ENCODE measurements at places on chromosomes 6 and 20.

DNA sequence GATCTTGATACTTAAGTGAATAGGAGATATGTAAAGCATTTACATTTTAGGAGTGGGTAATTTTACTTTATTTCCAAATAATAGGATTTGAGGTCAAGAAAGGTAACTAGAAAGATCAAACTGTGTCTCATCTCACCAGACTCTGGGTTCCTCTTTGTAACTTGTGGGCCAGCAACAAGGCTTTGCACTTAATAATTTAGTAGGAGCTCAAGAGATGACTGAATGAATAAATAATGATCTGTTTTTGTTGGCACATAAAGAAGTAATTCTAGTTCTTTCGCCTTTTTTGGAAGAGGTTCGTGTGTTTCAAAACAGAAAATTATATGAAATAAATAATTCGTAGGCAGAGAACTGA is 67.4 kb upstream of the FABP7 start:
- no peak for DNase-seq

DNA sequence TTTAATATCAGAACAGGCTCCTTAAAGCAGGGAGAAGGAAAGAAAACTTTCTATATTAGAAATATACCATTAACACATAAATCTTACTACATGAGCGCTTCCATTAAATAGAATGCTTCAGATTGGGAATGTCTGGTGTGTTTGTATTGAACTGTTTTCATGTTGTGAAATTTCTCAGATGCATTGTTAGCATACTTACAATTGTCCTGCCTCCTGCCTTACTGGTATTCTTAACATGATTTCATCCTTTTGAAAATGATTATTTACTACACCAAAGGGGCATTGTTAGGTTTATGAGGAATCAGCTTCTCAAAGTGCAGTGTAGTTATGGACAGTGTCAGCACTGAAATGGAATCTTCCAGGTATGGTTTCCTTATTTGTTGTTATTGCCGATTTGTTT is 145.6 kb downstream of the MTFR2 start:
- DNase-seq: no peak

GRCh38 chr20:43404878-43405277 is 52.8 kb upstream of the SRSF6 start:
- DNase-seq: no peak

DNA sequence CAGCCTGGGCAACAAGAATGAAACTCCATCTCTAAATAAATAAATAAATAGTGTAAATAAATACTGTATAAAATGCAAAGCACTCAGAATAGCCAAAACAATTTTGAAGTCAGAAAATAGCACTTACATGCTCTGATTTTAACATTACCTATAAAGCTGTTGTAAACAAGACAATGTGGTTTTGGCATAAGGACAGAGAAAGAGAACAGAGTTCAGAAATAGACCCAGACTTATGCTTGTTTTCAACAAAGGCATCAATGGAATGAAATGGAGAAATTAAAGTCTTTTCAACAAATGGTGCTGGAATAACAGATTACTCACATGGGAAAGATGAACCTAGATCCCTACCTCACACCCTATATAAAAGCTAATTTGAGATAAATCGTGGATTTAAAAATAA is 10.4 kb downstream of the ACAT2 start:
- DNase-seq: no peak

- no peak for DNase-seq
Measured at GRCh38 chr6:46863791-46864190, 57.9 kb downstream of the ADGRF5 start.

DNA sequence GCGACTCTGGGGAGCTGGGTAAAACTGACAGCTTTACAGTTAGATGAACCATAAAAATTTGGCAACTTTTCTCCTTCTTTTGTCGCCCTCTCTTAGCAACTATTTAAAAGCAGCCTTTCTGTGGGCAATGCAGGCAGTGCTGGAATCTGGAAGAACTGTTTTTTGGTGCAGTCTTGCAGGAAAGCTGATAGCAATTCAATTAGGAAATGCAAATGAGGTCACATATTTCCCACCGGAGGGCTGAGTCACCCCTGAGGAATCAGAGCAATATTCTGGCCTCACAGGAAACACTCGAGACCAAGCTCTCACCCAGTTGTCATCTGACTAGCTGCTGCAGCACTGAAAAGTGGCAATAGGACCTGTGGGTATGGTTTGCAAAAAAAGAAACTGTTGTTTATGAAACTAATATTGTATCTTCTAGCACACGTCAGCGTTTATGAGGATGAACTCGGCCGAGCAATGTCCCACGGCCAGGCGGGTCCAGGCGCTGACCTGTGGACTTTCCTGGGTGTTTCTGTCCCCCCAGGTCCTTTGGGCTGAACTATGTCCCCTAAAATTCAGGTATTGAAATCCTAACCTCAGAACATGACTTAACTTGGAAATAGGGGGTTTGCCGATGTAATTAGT is 312.3 kb downstream of the TAF4 start:
- no peak for DNase-seq

DNA sequence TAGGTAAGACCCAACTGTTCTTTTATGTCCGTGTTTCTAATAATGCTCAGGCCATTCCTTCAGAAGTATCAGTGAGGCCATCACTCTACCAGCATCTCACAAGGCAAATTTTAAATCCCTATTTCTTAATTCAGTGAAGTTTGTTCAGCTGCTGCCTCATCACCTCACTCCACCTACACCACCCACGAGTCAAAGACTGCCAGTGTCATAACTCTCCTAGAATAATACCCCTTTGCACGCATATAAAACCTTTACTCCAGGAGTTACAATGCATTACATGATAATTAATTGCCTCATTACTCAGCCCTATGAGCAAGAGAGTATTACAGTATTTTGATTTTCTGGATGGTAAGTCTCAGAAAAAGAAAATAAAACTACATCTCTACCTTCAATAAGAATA is 793.6 kb downstream of the TFAP2A start:
- DNase-seq: no peak

DNA sequence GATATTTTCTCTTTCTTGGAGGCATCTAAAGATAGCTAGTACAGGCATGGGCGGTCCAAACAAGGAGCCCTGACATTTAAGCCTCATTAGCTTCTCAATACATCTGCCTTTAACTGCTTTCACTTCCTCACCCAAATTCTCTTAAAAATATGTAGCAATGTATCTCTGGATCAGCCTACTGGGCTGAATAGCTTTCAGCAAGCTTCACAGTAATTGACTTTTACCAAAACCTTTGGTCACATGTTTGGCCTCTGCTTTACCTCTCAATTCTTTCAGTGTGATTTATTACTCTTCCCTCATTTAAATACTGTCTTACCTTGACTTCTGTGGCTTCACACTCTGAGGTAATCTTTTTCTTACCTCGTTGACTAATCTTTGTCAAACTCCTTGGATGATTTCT is 1618.1 kb downstream of the GRIK2 start:
- DNase-seq: no peak

DNA sequence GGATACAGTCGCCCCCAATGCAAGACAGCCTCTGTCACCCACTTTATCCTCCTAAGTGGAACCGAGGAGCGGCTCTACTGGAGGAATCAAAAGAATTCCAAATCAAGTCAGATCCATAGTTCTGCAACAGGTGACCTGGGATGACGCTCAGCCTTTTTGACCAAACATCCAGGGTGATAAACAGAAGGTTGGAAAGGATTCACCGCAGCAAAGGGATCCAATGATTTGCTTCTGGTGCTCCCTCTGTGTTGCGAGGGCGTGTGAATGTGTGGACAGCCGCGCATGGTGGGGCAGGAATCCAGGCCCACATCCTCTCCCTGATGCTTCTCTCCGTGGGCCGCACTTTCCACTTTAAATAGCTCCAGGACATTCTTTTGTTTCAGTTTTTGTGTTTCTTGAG is 116.8 kb upstream of the CDH4 start:
- DNase-seq: no peak

GRCh38 chr6:130781557-130781956 is 45.6 kb upstream of the SMLR1 start:
- DNase-seq: peak; percentile 12

DNA sequence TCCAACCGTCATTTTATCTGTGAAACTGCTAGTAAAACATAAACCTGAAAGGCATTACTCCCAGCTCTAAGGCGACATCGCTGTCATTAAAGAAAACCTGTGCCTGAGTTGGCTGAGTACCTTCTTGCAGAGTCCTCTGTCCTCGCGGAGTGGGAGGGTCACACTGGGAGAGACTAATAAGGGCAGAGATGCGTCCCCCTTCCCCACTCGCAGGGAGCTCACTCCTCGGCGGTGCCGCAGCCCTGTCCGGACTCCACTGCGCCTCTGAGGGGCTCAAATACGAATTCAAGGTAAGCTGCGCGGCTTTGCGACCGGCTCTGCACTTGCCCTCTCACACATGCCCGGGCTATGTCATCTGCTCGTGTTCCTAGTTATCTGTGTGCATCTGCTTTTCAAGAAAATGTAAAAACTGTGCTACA is at the start of gene COL19A1:
TSS of gene COL19A1 (plus strand) at position 206 of the 419 bp plus-strand sequence. CDS start 13,012 bp downstream, outside the sequence.
- DNase-seq: peak; percentile 58

- no peak for DNase-seq
Measured at GRCh38 chr6:13305791-13306190, 22.5 kb downstream of the TBC1D7 start.

GRCh38 chr6:2225422-2226392 is 19.7 kb downstream of the GMDS start:
- DNase-seq: no peak

GRCh38 chr6:129766959-129767728 is 57.2 kb upstream of the ARHGAP18 start:
- peak; percentile 46 for DNase-seq

DNA sequence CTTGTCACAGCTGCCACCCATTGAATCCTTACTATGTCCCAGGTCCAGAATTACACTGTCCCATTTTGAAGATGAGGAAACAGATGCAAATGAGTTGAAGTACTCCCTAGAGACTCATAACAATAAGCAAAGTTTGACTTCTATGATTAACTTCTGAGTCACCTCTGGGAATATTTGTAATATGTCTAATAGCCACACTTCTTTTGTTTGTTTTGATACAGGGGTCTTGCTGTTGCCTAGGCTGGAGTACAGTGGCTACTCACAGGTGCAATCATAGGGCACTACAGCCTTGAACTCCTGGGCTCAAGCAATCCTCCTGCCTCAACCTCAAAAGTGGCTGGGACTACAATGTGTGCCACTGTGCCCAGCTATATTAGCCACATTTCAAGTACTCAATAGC is 11.4 kb upstream of the SOX12 start:
- DNase-seq: no peak

DNA sequence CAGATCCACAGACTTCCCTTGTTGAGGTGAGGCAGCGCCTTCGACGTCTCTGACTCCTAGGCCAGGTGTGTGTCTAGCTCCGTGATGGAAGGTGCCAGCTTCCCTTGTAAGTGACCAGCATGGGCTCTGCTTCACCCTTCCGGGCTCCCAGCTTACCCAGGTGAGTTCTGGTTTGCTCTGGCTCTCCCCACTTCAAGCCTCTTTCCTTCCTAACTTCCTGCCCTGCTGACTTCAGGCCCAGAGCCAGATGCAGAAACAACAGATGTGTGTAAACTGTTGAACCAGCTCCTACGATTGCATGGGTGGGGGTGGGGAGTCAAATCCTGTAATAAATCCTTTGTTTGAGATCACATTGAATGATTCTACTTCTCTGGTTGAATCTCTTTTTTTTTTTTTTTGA is 51.6 kb upstream of the BMP6 start:
- no peak for DNase-seq

DNA sequence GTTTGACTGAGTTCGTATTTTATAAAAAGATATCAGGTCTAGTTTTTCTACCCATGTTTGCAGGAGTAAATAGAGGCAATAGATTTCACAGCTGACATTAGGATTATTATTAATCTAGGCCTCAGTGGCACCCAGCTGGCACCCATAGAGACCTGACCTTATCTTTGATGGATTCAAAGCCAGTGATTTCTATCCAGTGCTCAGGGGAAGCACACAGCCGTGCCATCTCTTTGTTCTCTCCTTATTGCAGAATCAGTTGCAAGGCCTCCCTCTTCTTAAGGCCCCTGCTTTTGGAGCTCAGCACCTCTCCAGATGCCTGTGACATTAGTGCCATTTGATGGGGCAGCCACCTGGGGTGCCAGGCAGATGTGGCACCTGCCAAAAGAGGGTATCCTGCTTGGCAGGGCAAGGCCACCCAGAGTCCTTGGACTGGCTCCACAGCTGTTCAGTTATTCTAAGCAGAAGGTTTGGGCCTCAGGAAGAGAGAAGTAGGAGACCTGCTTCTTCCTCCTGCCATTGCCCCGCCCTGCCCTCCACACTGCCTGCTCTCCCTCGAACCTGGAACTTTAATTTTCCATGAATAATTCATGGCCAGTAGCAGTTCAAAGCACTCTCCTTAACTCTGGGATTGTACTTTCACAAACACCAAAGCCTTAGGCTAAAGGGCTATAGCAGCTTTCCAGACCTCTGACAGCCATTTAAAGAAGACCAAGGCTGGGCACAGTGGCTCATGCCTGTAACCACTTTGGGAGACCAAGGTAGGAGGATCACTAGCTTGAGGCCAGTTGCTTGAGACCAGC is 206.3 kb downstream of the ZDHHC14 start:
- no peak for DNase-seq

- peak; percentile 69 for DNase-seq
Measured at GRCh38 chr6:42104095-42104803, 38.2 kb downstream of the C6orf132 start.

Measured in CD4-positive, alpha-beta T cell treated with Interleukin-1 beta for 1 hour (primary cell).